Dermis blood vessel endothelial cell (primary cell): ENCODE measurements at places on chromosomes 3 and 15. TPM values are rescaled to one million over a fixed set of nuclear protein-coding genes. Genes with fewer than 3 reads are reported as not detected.

CCDC13 gene
- 0.28 and 1.0 TPM in 2 replicates for total RNA-seq

FBXW12 gene
- not detected in 2 replicates for total RNA-seq

PROS1 gene
- total RNA-seq: 19.2 and 23.0 TPM in 2 replicates

SLC51A gene
- not detected in 2 replicates for total RNA-seq

CX3CR1 gene
- total RNA-seq: not detected in 2 replicates

LRTM1 gene
- total RNA-seq: not detected in 2 replicates

- DNase-seq: no peak
These were observed 7.8 kb upstream of the C15orf61 start for GRCh38 chr15:67512933-67513714.

GRCh38 chr3:144063306-144063705, 91.7 kb downstream of the DIPK2A start:
- no peak for DNase-seq

DNA sequence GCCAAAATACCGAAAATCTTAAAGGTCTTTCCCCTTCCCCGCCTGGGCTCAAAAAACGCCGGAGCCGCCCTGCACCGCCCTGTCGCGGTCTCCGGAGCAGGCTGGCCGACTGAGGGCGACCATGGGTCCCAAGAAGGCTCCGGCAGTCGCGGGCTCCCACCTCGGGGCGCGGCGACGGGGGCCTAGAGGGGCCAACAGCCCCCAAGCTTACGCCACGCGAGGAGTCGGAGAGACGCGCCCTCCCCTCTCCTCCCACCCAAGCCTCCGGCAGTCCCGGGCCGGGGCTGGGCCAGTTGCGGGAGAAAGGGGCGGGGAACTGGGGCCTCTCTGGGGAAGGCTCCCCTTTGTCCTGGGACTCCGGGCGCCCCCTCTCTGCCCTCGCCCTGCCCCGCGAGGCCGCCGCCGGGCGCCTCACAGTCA, 69.2 kb downstream of the GOLGA8B start:
- DNase-seq: peak; percentile 21

- DNase-seq: no peak
These were observed 34.1 kb upstream of the HES1 start for GRCh38 chr3:194101592-194102432.

GRCh38 chr3:13433912-13434311, 13.8 kb upstream of the NUP210 start:
- DNase-seq: no peak
